RCC 7860 (cell line): ENCODE measurements at places on chromosomes 2 and 18.

- no peak for DNase-seq
Observed at GRCh38 chr2:77484026-77484425, 38.1 kb downstream of the LRRTM4 start.

DNA sequence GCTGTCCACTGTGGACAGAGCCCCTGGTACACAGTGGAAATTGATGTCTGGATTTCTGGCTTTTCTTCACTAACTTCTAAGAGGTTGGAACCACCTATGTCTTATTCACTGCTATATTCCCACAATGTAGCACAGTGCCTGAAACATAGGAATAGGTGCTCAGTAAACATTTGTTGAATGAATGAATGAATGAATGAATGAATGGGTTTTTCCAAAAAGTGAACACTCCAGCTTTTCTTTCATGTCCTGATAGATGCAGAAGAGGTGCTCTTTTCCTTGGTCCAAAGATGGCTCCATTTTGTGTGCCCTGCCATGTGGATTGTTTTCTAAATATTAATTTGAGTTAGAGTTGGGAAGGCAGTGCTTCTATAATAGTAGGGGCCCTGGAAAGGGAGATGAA is 124.1 kb downstream of the SP3 start:
- DNase-seq, result no peak

- DNase-seq, result no peak
Observed at GRCh38 chr2:16218625-16219024, 278.3 kb downstream of the MYCN start.

DNA sequence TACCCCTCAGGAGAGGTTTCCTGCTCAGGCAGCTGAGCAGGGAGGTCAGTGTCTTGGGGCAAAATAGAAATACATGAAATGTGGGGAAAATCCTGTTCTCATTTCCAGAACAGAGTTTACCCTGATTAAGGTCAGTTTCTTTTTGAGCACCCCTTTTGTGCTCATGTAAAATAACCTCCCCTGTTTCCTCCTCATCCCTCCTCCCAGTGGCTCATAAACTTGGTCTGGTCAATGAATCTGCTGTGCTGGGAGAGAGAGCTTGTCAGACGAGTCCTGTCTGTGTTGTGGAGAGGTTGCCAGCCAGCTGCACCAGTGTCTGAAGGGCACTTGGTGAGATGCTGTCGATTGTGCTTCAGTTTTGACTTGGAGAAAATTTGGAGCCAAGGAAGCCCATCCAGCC is 48.6 kb downstream of the NTSR2 start:
- no peak for DNase-seq
